ENCODE measurements at places on chromosomes 16 and 17.

- no peak for DNase-seq
Observed at GRCh38 chr16:70759666-70760065, 41.3 kb downstream of the VAC14 start.

DNA sequence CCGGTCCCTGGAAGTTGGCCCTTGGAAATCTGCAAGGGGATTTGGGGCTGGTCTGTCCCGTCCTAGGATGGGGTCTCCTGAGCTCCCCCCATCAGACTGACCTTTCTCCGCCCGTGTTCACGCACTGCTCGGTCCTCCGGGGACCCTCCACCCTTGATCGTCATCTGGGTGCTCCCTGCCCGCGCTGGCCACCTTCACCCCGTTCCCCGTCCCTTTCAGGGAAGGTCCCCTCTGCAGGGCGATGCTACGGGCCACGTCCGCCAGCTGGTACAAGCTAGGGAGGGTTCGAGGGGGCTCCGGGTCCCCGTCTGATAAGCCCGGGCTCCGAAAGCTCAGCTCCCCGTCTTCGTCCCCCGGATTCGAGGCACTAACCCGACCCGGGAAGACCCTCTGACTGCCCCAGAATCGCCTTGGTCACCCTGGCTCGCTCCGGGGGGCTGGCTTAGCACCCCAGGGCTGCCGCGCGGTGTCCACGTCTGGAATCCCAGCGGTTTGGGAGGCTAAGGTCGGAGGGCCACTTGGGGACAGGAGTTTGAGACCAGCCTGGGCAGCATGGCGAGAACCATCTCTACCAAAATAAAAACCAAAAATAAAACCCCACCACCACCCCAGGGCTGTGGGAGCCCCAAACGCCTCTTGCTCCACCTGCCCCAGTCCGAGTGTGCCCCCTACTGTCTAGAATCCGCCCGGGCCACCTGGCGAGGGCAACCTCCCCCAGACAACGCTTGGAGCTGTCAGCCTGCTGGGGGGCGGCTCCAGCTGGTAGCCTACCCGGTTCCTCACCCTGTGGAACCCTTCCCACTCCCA lies 1.1 kb upstream of the SLC43A2 start:
- peak; percentile 49 for DNase-seq

GRCh38 chr17:3963237-3964201 lies 718 bp downstream of the ATP2A3 start:
- peak; percentile 30 for DNase-seq

DNA sequence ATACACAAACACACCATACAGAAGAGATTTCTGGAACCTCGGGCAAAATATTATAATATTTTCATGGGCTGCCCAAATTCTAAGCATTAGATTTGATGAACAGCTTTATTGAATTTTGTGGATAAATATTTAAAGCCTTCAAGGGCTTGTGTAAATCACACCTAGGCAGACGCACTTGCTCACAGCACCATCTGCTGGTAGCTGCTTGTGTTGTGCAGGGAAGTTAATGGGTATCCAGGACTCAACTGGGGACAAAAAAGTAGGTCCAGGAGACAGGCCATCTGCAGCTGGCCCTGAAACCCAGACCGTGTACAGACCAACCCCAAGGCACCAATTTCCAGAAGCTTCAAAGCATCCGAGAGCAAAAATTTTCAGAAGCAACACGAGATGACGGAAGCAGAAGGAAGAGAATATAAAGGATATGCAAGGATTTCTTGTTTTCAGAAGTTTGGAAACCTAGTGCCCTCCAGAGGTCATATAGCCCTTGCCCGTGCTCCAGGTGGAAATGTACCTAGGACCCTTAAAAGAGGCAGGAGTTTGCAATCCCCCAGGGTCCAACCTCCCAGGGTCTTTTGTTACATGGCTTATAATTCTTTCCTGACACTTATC lies 140.0 kb downstream of the CHD9NB start:
- DNase-seq = no peak

DNA sequence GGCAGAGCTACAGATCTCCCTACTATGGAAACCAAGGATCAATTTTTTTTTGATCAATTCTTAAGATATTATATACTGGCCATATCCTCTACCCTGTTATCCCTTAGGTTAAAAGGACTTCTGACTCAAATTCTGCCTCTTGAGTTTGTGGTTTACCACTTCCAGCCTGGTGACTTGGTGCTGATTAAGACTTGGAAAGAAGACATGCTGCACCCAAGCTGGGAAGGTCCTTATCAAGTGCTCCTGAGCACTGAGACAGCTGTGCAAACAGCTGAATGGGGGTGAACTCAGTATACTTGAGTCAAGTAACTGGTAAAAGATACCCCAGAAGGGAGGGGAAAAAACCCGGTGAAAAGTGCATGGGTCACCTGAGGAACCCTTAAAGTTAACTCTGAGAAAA lies 20.5 kb upstream of the SPACA3 start:
- DNase-seq = no peak

GRCh38 chr17:54368906-54369305 lies 531.7 kb upstream of the TOM1L1 start:
- no peak for DNase-seq

DNA sequence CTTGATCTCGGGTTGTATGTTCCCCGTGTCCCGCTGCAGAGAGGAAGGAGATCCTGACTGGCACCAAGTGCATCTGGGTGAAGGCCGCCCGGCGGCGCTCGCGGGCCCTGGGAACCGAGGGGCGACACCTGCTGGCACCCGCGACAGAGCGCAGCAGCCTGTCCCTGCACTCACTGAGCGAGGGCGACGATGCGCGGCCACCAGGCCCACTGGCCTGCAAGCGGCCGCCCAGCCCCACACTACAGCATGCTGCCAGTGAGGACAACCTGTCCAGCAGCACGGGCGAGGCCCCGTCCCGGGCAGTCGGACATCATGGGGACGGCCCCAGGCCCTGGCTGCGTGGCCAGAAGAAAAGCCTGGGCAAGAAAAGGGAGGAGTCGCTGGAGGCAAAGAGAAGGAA lies 7.5 kb downstream of the BTBD17 start:
- DNase-seq = peak; percentile 4

DNA sequence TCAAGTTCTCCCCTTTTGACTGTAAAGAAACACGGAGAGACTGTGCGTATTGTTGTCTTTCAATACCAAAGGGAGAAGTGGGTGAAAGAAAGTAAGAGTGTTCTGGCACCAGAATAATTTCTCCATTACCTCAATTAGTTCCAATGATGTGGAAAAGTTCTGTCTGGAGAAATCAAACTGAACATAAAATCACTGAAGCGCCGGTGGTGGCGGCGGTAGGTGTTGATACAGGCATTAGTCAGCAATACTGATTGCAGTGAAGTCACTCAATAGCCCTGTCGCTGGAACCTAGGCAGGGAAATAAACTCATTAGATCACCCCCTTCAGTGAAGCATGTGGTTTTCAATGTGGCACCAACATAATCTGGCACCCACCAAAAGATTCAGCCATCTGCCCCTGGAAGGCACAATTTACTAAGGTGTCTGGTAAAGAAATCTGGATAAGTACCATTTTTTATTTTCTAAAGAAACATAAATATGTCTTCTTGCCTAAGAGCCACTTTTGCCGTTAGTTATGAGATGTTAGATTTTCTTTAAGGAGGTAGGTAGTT lies 274.2 kb upstream of the SOX9 start:
- no peak for DNase-seq

- peak; percentile 55 for DNase-seq
Observed at GRCh38 chr17:42798383-42799380, at the start of the genes CNTD1 and COA3. Gene CNTD1, plus strand, starts transcription at chr17:42798861. Its CDS starts 207 bp downstream, at chr17:42799068. Gene COA3, minus strand, starts transcription at chr17:42798704. Its CDS starts 23 bp downstream, at chr17:42798681.
